Hematopoietic multipotent progenitor cell treated with erythropoietin and hydrocortisone succinate and interleukin-3 and kit ligand, for 15 days (in vitro differentiated cells): ENCODE measurements at places on chromosomes 7 and 10.

GRCh38 chr7:38798552-38799267 is 110.3 kb downstream of the VPS41 start:
- no peak for DNase-seq

GRCh38 chr7:22574754-22575520 is 74.9 kb upstream of the STEAP1B start:
- DNase-seq, result no peak

GRCh38 chr10:28316696-28317095 is 13.8 kb upstream of the MPP7 start:
- DNase-seq, result no peak

DNA sequence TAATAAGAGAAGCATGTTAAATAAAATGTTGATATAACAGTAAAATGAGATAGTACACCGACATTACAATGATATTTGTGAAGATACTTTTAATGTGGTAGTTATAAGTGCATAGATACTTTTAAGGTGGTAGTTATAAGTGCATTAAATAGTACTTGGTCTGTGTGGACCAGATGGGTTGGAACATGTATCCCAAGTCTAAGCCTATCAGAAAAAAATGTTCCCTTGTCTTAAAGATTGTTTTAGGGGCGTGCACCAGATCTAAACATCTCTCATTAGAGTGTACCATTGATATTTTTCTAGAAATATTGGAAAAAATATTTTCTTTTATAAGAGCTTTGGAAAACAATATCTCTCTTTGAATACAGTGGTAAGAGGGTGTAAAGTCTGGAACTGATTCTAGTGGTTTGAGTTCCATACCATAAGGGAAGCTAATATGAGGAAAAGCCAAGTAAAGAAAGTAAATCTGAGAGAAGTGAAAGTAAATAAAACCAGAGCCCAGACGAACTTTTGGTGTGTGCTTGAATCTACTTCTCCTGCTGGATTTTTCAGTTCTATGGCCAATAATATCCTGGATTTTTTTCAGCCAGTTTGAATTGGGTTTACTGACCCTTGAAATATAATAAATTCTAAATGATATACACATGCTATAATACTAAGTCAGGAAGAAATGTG is 175.3 kb downstream of the MBL2 start:
- no peak for DNase-seq

- DNase-seq, result no peak
Observed at GRCh38 chr7:36160313-36160712, 7.3 kb downstream of the EEPD1 start.

GRCh38 chr7:112981966-112982365 is 104.7 kb downstream of the GPR85 start:
- no peak for DNase-seq

DNA sequence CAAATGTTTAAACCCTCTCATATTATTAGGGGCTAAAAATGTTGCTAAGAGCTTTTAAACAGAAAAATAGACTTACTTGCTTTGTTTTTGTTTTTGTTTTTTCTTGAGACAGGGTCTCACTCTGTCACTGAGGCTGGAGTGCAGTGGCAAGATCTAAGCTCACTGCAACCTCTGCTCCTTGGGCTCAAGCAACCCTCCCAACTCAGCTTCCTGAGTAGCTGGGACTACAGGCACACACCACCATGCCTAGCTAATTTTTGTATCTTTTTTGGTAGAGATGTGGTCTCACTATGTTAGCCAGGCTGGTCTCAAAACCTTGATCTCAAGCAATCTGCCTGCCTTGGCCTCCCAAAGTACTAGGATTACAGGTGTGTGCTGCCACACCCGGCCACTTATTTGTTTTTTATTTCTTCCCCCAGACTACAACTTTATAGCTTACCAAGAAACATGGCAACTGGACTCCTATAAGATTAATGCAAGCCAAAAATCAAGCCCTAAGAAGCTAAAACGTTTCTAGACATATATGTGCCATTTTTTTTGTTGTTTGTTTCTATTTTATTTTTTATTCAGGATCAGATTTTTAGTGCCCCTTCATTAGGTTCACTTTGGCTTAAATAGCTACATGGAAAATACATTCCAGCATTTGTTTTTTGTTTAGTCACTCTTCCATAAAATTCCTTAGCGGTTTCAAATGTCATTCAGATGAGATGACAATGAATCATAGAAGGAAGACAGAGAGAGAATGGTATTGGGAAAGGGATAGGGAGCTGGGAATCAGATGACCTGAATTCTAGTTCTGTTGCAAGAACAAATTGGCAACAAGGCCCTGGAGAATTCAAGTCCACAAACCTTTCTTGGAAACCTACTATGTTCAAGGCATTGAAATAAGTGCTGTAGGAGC is 163.4 kb upstream of the MKLN1 start:
- DNase-seq, result no peak

- DNase-seq, result no peak
Observed at GRCh38 chr10:88759366-88760101, at the start of gene LIPN. Gene LIPN, plus strand, starts transcription at chr10:88760020. Its CDS starts 1,386 bp downstream, at chr10:88761406.

GRCh38 chr10:20953120-20953519 is 56.0 kb upstream of the NEBL start:
- DNase-seq, result no peak

GRCh38 chr10:130894471-130894870 is 417.1 kb downstream of the TCERG1L start:
- no peak for DNase-seq

DNA sequence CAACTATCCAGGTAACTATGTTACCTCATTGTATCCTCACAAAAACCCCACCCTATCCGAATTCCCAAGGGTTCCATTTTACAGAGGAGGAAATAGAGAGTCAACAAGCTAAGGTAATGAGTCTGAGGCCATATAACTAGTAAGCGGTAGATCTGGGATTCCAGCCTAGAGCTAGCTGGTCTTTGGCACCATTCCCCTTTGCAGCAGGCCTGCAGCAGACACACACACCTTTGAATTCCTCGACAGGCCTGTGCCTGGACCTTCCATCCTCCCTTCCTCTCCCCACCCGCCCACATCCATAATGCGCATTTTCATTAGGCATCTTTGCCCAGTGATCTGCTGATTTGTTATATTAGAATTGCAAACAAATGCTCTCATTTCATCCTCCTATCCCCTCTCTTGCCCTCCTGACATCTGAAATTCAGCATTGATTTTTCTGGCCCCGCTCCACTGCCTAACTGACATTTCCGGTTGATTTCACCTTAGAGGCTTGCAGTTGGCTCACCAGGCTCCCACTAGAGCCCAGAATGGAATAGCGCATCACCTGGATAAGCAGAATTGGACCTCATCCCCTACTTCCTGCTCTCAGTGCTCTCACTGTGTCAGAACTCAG is 129.5 kb downstream of the PLXNA4 start:
- no peak for DNase-seq

GRCh38 chr10:101164020-101164419 is 32.9 kb downstream of the TLX1 start:
- DNase-seq, result no peak

- no peak for DNase-seq
Observed at GRCh38 chr10:112532956-112533355, 85.9 kb downstream of the VTI1A start.

DNA sequence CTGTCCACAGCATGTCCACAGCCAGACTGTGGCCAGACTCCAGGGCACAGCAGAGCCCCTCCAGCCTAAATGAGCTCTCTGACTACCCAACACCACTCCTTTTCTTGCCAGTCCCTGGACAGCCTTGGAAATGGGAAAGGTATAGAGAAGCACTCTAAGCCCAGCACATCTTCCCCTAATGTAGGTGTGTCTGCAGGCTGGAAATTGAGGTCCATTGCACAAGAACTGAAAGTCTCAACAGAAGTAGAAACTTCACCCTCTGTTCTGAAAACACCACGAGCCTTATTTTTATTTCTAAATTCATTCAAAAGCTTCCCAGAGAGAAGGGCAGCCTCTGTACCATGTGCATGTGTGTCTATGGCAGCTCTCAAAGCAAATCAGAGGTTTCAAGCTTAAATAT is 3.7 kb upstream of the KCNMA1 start:
- DNase-seq, result no peak

- no peak for DNase-seq
Observed at GRCh38 chr7:28856656-28857055, 101.5 kb downstream of the TRIL start.

DNA sequence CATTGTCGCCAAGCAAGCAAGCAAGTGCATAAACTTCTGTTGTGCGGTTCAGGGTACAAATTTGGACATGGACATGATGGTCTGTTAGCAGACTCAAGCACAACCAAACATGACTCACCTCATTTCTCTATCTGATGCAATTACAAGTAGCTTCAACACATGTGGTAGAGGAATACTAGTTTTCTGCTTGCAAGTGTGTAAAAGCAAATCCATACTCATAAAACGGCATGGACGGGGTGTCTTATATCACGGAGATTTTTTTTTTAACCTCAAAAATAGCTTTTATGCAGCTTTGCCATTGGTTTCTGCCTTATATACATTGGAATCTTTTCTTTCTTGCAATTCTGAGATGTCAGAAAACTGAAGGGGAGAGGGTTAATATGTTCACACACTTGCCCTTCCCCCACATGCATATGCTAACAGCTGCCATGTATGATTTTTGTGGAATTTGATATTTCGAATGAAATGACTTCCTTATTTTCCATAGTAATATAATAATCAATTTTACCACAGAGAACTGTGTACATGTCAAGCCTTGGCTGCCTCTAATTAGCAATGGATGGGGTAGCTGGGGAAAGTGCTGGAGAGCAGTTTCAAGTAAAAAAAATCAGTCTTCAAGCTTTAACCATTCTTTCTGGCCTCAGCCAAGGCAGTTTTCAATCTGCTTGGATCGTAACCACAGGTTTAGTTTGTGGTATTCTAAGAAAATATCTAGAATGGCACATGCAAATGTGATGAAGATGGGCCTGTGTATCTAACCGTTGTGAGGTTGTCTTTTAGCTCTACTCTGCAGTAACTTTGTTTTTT is 106.0 kb upstream of the PDCD4 start:
- no peak for DNase-seq

DNA sequence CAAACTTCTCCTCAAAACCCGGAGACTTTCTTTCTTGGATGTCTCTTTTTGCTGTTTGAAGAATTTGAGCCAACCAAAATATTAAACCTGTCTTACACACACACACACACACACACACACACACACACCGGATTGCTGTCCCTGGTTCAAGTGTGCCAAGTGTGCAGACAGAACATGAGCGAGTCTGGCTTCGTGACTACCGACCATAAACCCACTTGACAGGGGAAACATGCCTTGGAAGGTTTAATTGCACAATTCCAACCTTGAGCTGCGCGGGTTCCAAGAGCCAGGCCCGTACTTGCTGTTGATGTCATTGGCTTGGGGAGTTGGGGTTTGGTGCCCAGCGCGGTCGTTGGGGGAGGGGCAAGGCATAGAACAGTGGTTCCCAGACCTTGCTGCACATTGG is 1.7 kb downstream of the EGFR start:
- no peak for DNase-seq

DNA sequence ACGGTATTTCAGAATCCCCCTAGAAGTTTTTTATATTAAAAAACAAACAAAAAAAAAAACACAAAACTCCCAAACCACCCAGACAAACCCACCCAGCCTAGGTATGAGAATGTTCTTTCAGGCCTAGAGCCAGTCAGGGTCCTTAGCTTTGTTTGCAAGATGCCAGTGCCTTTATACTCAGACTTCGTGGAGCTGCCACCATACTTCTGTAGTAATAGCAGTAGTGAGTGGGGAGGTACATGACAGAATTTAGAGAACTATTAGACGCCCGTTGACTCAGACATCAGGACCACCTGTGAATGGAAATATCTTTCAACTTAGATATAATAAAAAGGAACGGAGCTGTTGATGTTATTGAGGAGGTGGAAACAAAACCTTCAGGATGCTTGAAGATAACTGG is 138.2 kb upstream of the MKLN1 start:
- DNase-seq, result no peak

DNA sequence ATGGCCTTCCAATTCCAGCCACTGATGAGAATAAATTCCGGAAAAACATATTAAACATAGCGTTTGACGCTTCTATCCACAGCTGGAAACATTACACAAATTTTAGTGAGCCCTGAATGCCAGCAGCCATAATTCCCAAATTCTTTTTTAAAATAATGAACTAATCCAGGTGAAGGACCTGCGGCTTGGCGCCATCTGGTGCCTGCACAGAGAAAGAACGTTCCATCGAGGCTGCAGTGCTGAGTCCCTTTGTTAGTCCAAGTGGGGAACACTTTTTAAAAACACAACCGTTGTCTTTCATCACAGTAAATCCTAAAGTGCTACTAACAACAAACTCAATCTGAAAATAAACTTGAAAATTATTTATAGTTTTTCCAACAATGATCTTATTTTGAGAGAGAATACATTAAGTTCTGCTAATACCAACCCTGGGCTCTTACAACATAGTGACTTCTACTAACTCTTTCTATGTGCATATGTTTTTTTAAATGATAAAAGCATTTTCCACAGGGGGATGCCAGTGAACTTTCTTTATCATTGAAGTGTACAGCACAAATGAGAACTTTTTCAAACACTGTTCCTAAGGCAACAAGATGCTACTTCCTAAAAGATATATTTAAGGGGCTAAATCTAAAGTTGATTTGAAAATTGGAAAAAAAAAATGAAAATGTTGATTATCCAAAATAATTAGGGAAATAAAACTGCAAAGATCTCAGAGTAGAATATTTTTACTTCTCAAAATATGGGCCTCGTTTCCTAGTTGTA is 166.9 kb upstream of the RNF32 start:
- no peak for DNase-seq

DNA sequence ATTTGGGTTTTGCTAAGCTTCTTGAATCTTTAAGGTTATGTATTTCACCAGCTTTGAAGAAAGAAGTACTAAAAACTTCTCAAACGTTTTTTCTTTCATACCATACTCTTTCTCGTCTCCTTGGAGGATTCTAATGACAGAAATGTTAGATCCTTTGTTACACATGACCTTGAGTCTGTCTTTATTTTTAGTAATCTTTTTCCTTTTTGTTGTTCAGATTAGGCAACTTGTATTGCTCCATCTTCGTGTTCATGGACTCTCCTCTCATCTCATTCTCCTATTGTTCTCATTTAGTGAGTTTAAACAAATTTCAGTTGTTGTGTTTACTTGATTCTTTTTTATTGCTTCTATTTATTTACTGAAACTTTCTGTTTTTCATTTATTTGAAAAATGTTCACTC is 73.7 kb downstream of the WDFY4 start:
- no peak for DNase-seq
